ENCODE measurements at places on chromosomes 13 and 19.

DNA sequence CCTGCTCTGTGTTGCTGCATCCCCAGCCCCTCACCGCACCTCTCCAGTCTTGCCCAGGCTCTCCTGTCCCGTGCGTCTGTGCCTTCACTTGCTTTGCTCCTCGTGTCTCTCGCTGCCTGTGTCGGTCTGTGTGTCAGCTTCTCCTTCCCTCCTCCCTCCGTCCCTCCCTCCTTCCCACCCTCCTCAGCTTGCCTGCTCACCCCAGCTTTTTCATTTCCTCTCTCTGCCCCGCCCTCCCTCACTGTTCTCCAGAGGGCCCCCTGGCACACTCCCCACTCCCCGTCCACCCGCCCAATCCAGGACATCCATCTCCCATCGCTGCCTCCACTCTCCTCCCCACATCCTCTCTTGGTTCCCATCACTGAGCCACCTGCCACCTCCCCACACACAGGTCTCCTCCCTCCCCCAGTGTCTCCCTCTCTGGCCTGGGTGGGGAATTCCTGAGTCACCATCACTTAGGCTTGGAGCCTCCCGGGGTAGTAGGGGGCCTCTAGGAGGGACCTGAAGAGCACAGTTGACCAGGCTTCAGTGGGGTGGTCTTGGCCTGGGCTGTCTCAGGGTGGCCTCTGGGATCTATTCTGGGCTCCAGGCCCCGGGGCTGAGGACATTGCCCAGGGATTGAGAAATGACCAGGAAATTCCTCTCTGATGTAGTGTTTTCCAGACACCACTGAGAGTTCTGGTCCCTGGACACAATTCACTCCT is at the start of gene PTGIR:
Gene PTGIR, minus strand, starts transcription at position 132 of the 704 bp plus-strand sequence. CDS start 864 bp downstream, outside the sequence.
- DNase-seq: peak; percentile 40

DNA sequence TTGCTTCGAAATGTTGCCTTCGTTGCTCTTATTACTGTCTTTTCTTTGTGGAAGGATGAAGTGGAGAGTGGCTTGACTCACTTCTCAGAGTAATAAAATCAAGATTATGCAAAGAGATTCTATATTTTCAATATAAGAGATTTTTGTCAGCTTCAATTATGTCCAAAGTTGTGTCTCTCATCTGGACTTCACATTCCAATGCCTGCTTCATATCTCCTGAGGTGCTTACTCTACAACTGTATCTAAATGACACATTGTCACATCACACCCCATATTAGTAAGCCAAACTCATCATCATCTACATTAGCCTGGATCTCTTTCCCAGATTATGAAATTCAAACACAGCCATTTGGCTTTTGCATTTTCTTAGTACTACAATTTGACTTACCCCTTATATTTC is 409.4 kb downstream of the DACH1 start:
- DNase-seq: no peak

- DNase-seq: no peak
These were observed 47.8 kb upstream of the C13orf46 start for GRCh38 chr13:114021464-114022308.

GRCh38 chr13:63337921-63338320 is 1922.3 kb upstream of the PCDH20 start:
- DNase-seq: no peak

GRCh38 chr13:46759846-46760245 is 37.1 kb downstream of the ESD start:
- DNase-seq: no peak

DNA sequence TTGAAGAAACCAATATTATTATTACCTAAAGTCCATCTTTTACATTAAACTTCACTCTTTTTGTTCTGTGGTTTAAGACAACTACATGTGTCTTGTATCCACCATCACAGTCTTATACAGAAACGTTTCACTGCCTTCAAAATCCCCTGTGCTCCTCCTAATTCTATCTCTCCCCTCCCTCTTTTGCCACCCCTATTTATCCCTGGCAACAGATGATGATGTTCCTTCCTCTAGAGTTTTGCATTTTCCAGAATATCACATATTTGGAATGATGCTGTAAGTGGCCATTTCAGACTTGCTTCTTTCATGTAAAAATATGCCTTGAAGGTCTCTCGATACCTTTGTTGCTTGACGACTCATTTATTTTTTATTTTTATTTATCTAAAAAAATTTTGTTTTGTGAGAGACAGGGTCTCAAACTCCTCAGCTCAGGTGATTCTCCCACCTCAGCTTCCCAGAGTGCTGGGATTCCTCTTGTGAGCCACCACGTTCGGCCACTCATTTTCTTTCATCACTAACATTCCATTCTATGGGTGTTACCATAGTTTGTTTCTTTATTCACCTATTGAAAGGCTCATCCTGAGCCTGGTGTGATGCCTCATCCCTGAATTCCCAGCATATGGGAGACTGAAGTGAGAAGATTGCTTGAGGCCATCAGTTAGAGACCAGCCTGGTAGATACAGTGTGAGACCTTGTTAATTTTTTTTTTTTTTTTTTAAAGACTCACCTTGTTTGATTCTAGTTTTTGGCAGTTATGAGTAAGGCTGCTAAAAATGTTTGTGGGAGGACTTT is 8.4 kb downstream of the ZNF763 start:
- no peak for DNase-seq

Data from GM23338 (cell line).